ENCODE measurements at places on chromosomes 6 and 20. TPM values are rescaled to one million over a fixed set of nuclear protein-coding genes. Genes with fewer than 3 reads are reported as not detected.

- peaks cover 20% of the 10 kb centered on the region for H3K4me1 ChIP-seq
- no peak overlapping the region for H3K4me3 ChIP-seq
- H3K27me3 ChIP-seq: peaks cover 4% of the 10 kb centered on the region
- DNase-seq: no peak
- H3K36me3 ChIP-seq: peaks cover 25% of the 10 kb centered on the region
Observed at GRCh38 chr20:49513517-49513916, 31.0 kb upstream of the KCNB1 start.

DNA sequence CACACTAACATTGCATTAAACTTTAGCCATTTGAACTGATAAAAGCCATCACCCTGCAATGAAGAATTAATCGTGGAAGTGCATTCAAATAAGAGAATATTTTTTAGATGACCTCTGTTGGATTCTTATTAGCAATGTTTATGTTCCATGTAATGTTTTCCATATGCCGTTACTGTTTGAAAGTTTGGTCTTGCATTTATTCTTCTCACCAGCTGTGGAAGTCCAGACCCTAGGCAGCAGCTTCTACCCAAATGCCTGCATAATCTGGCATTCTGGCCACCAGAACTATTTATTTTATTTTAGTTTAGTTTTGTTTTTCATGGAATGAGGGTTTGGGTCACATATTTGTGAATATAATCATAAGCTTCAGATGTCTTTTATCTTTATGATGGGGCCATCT is 140.4 kb downstream of the SAMD5 start:
- no peaks in the 10 kb centered on the region for H3K36me3 ChIP-seq
- H3K27ac ChIP-seq: peak overlapping the region; percentile 43
- H3K4me1 ChIP-seq: peaks cover 57% of the 10 kb centered on the region
- no peak for DNase-seq
- H3K27me3 ChIP-seq: no peaks in the 10 kb centered on the region

DNA sequence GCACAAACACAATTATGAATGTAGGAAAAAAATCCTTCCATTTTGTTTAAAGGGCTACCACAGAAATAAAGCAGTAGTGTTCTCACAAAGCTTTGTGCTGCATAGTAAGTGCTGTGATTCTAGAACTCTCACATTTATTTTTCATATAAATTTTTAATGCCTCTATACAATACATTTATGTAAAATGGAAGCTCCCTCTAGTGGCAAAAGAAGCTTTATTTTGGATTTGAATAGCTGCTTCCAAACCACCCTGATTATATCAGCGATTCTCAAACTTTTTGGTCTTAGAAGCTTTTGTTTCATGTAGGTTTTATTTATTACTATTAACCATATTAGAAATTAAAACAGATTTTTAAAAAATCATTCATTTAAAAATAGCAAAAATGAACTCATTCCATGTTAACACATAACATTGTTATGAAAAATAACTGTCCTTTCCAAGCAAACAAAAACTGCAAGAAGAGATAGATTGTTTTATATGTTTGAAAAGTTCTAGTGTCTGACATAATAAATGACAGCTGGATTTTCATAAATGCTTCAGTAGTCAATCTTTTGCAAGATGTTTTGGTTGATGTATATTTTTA is 38.4 kb downstream of the HS3ST5 start:
- DNase-seq: no peak
- no peaks in the 10 kb centered on the region for H3K36me3 ChIP-seq
- no peak overlapping the region for H3K27ac ChIP-seq
- no peak overlapping the region for H3K4me3 ChIP-seq
- H3K27me3 ChIP-seq: no peaks in the 10 kb centered on the region

DNA sequence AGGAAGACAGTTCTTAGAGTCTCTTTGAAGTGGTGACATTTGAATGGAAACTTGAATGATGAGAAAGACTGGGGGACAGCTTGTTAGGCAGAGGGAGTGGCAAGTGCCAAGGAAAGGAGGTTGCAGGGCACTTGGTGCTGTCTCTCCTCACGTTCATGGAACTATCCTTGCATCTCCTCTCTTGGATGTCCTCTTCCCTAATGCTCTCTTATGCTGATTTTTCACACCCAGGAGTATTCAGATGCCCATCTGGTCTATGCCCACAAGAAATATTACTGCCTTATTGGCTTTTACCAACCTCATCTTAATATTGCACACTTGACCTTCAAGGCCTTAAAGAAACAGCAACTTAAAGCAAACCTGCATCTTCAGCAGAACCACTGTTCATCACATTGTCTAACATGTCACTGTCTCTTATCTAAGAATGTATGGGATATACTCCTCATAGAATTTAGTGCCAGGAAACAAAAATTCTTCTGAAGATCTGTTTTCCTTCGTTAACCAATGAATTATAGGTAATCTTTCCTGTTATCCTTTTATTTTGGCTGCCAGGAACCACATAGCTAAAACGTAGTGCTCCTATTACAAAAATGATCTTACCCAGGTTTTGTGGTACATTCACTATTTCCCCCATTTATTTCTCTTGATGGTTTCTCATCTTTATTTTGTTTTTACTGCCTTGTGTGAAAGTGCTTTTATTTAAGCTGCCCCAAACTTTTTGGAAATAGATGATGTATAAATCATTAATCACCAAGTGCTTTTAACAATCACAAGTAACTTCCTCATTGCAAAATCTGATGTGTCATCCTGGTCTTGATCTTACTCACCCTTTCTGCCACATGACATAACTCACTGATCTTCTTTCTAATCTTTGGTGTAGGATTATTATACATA is 12.8 kb downstream of the RGS17 start:
- no peak overlapping the region for H3K4me3 ChIP-seq
- DNase-seq: no peak

GRCh38 chr20:19308146-19308545 is 95.7 kb downstream of the SLC24A3 start:
- H3K36me3 ChIP-seq: no peaks in the 10 kb centered on the region
- H3K4me3 ChIP-seq: no peak overlapping the region
- H3K27ac ChIP-seq: no peak overlapping the region
- no peaks in the 10 kb centered on the region for H3K4me1 ChIP-seq
- no peaks in the 10 kb centered on the region for H3K27me3 ChIP-seq

GRCh38 chr6:52566853-52567279 is 10.0 kb downstream of the TRAM2 start:
- no peaks in the 10 kb centered on the region for H3K27me3 ChIP-seq
- peaks cover 52% of the 10 kb centered on the region for H3K36me3 ChIP-seq
- peaks cover 99% of the 10 kb centered on the region for H3K4me1 ChIP-seq
- no peak for DNase-seq

GRCh38 chr6:154491567-154492470 is 18.7 kb downstream of the CNKSR3 start:
- H3K4me1 ChIP-seq: peaks cover 33% of the 10 kb centered on the region
- H3K4me3 ChIP-seq: no peak overlapping the region
- no peak for DNase-seq

SLC32A1 gene
- total RNA-seq: not detected

BCAS1 gene
- not detected for total RNA-seq

CDS2 gene
- 42.5 TPM for total RNA-seq

All from osteocyte (in vitro differentiated cells).